Aorta (tissue), 5 donors: ENCODE measurements at places on chromosomes 11 and 22.

DNA sequence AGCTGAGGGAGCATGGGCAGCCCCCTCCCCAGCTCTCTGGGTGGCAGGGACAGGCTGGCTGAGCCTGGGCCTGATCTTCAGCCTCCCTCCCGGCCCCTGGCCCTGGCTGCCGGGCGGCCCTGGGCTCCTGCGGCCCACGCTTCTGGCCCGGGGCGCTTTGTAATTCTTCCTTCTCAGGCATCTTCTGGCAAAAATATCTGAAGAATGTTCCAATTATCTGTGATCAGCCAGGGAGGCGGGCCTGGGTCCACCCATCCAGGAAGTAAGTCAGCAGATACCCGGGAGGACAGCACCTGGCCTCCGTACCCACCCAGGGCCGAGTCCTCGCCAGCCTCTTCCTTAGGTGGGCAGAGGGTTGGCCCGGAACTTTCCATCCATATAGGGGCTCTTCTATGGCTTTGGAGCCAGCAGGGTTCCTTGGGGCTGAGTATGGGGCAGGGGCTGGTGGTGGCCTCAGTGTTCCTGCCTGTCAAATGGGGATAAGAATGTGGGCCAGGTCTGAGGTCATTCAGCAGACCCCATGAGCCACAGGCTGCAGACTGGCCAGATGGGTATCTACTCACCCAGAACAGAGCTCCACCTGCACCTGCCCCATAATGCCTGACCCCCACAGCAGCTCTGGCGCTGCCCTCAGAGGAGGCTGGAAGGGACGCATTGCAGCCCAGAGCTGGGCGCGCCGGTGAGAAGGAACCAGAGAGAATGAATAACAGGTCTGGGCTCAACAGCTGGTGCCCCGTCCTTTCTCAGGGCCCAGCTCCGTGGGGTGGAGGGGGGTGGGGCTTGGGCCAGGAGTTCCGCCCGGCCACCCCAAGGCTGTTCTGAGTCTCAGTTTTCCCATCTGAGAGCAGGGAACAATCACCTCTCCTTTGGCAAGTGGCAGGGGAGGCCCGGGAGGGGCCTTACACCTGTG lies 16.2 kb downstream of the WNT7B start:
- DNase-seq = no peak

GRCh38 chr11:7673724-7674434 lies 579 bp upstream of the CYB5R2 start:
- DNase-seq = peak; percentile 84

- peak; percentile 78 for DNase-seq
Measured at GRCh38 chr11:3164552-3165151, 458 bp downstream of the OSBPL5 start.

DNA sequence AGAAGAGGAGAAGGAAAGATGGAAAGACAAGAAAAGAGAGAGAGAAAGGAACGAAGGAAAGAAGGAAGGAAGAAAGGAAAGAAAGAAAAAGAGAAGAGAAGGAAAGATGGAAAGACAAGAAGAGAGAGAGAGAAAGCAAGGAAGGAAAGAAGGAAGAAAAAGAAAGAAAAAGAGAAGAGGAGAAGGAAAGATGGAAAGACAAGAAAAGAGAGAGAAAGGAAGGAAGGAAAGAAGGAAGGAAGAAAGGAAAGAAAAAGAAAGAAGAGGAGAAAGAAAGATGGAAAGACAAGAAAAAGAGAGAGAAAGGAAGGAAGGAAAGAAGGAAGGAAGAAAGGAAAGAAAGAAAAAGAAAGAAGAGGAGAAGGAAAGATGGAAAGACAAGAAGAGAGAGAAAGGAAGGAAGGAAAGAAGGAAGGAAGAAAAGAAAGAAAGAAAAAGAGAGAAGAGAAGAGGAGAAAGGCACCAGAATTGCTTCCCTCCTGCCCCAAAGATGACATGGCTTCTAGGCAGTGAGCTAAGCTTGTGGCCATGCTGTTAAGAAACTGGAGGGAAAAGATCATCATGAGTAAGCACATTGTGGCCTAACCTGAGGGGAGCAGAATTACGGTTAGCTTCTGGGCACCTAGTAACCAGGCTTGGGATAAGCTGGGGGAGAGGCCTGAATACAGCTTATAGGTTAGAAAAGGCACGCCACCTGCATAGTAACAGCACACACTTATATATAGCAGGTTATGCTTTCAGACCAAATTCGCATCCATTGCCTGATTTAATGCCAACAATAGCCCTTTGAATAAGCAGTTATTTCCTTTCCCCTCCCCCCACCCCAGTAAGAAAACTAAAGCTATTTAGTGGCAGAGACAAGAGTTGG lies 2.3 kb upstream of the ST3GAL4 start:
- no peak for DNase-seq

DNA sequence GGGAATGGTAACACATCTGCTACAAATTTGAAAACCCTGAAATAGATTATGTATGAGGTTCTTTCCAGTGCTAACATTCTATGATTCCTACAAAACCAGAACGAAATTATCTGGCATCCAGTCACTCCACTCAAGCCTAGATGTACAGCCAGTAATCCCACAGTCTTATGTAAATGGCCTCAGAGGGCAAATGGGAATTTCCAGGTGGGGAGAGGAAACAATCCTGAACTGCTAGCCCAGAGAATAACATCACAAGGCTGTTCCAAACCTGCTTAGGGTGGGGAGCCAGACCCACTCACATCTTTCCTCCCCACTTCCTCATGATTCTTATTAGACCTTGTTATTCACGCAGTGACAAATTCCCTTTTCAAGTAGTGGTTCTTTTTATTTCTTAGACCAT lies 3.5 kb downstream of the FIBIN start:
- DNase-seq = no peak

GRCh38 chr22:49156662-49157285 lies 670.9 kb downstream of the BRD1 start:
- DNase-seq = no peak

- DNase-seq = no peak
Measured at GRCh38 chr11:75719340-75720239, 2.0 kb downstream of the MOGAT2 start.

DNA sequence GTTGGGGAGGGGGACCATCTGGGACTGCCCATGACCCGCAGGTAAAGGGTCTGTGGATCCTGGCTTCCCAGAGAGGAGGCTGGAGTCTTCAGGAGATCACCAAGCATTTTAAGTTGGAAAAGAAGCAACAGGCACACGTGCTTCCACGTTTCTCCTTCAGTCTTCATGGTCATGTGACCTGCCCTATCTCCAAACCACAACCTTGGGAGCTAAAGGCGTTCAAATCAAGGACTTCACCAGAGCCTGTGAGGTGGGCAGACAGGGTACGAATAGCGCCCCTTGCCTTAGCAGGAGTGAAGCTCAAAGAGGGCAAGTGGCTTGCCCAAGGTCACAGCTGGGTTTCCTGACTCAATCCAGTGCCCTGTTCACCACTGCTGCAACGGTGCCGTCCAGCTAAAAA lies 6.7 kb downstream of the TMEM184B start:
- no peak for DNase-seq

GRCh38 chr11:86582898-86583297 lies 89.5 kb downstream of the ME3 start:
- no peak for DNase-seq

DNA sequence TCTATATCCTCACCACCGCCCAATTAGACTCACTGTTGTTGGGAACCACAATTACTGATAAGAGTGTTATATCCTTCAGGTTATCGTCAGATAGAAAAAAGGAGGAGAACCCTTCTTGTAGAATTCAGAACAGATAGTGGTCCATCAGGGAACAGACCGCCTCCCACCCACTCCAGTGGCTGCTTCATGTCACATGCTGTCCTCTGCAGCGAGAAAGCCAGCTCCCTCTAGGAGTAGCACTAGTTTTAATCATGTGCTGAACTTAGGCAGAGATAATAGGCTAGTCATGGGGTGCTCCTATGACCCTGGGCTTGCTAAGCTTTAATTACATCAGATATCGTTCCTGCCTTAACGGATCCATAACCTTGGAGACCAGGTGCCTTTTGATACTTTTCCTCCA lies 51.5 kb upstream of the RAB1B start:
- DNase-seq = no peak

GRCh38 chr11:78365381-78365792 lies 52.2 kb downstream of the GAB2 start:
- no peak for DNase-seq

DNA sequence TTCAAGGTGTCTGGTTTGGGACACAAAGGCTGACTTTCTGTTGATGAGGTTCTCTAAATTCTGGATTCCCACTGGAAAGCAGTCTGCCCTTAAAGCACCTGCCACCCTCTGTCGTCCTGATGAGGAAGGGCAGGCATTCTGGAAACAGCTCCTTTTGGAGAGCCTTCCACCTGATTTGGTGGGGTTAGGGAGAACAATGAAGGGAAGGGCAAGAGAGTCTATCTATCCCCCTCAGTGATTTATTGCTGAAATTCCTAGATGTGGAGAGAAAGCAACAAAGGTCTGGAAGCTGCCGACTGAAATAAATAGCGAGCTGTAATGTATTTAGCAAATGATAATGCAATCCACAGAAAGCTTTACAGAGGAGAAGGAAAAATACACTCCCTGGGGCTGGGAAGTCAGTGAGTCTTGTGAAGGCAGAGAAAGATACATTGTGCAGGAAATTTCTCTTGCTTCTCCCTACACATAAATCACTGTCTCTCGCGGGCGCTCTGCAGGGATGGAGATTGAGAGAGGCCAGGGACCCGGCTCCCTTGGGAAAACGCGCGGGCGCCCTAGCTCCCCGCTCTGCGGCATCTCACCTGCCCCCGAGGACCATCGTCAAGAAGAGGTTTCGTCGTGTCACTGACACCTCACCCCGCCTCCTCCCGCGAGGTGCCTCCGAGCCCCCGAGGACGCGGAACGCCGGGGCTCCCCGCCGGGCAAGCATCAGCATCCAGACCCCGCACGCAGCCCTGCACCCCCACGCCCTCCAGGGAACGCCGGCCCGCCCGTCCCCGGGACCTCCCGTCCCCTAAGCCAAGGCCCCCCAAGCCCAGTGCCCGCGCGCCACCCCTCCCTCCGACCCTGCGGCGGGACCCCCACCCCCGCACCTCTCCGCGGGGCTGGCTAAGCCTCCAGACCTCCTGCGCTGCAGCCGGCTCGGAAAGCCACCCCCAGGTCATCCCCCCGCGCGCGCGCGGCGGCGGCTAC lies 673 bp downstream of the CDON start:
- peak; percentile 53 for DNase-seq

GRCh38 chr11:119843877-119844276 lies 114.9 kb upstream of the NECTIN1 start:
- no peak for DNase-seq

- DNase-seq = peak; percentile 60
Measured at GRCh38 chr11:405323-405953, 9.4 kb downstream of the SIGIRR start.

DNA sequence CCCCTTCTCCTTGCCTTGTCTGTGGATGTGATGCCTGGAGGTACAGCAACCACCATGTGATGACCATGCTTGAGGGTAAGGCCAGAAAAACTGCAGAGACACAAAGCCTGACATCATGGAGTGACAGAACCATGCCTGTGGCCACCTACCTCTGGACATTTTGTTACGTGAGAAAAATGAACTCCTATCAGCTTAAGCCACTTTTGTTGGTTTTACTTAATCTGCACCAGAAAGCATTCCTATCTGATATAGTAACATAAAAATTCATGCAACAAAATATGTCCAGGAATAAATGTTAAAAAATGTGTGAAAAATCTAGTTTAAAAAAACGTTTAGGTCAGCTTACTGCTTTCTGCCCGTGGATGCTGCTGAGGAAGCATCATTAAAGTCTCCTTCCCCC lies 42.6 kb upstream of the P4HA3 start:
- DNase-seq = no peak

GRCh38 chr11:15142838-15143237 lies 28.1 kb downstream of the INSC start:
- no peak for DNase-seq

DNA sequence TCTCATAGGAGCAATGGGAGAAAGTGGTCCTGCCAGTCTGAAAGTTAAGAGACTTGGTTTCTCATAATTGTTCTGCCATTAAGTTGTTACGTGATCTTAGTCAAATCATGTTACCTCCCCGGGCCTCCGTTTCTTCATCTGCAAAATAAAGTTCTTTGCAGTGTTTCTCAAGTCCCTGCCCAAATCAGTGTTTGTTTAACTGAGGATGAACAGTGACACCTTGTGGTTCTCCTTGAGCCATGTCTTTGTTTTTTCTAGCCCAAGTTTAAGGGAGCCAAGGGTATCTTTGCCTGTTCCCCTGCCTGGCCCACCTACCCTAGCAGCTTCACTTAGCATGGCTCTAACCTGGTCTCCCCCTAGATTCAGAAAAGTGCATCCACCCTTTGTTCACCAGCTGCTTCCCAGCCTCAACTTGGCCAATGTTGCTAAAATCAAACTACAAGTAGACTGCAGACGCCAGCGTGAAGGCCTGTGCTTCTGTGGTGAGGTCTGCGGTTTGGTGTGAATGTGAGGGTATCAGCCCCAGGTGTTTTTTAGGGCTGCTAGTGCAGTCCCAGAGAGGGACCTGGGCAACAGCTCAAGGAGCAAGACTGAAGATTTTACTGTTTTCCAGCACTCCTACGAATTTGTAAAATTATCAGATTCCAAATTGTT lies 35.5 kb downstream of the FZD4 start:
- no peak for DNase-seq

- no peak for DNase-seq
Measured at GRCh38 chr11:100984668-100985067, 144.9 kb downstream of the PGR start.

DNA sequence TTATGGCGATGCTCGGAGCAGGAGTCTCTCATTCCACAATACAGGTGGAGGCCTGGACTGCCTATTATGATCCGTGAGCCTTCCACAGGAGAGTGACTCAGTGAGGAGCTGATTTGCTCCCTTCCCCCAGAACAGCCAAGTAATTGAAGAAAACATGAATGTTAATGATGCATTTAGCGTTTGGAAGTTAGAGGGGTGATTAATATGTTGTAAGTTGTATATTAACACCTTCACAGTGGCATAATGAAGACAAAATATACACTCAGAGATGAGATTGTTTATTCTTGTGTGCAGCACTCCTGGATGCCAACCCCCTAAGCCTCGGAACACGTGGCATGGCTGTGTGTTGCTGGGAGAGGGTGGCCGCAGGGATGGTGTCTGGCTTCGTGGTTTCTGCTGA lies 98.6 kb downstream of the GRIK4 start:
- DNase-seq = no peak
